ENCODE measurements at places on chromosomes 4 and X. TPM values are rescaled to one million over a fixed set of nuclear protein-coding genes. Genes with fewer than 3 reads are reported as not detected.

DNA sequence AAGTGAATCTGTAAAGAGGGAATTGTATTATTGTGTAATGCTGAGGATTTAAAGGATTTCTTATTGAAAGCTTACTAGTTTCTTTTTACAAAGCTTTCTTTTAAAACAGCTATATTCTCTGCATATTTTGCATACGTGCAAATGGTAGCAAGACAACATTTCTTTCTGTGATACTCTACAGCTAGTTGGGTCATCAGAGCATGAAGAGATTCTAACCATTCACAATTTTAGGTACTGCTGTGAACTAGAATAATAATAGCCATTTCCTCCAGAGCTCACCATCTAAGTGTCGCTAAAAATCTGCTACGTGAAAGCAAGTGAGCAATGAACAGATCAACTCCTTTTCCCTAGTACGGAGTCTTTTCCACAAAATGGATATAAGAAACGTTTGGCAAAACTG lies 37.3 kb downstream of the ARHGAP6 start:
- no peak for DNase-seq

DNA sequence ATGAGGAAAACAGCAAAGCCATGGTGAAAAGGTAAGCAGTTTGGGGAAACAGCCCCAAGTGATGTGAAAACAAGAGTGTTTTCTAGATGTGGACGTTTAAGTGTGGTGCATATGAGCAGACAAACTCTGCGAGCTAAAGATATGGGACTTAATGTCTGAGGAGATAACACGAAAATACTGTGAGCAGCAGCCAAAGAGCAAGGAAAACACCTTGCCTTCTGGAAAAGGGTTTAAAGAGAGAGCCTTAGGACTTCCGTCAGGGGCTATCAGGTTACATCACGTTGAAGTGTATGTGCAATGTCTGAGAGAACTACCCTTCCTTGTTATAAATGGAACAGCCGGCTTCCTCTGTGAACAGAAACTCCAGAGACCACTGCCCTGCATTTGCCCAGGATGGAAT lies 54.2 kb downstream of the LEF1 start:
- DNase-seq = no peak

The RADX gene
- 7.3 TPM for total RNA-seq

The IDS gene
- total RNA-seq = 44.3 TPM

- DNase-seq = no peak
Measured at GRCh38 chr4:82320351-82320750, 53.4 kb downstream of the HNRNPD start.

The CCSER1 gene
- total RNA-seq = 88.0 TPM

- DNase-seq = no peak
Measured at GRCh38 chrX:132413459-132413858, 75.4 kb downstream of the MBNL3 start.

- DNase-seq = no peak
Measured at GRCh38 chr4:123449780-123450179, 53.2 kb downstream of the SPRY1 start.

The TMPRSS11A gene
- not detected for total RNA-seq

- DNase-seq = no peak
Measured at GRCh38 chr4:29278585-29278984, 1441.6 kb upstream of the PCDH7 start.

- DNase-seq = no peak
Measured at GRCh38 chr4:1866189-1866661, 5.0 kb upstream of the NSD2 start.

GRCh38 chr4:69322055-69322454 lies 41.8 kb downstream of the UGT2B28 start:
- no peak for DNase-seq

GRCh38 chr4:56313132-56313531 lies 74.2 kb downstream of the AASDH start:
- no peak for DNase-seq

The HTRA3 gene
- total RNA-seq = 49.2 TPM

The PHF8 gene
- 20.1 TPM for total RNA-seq

The ENPEP gene
- 45.6 TPM for total RNA-seq

DNA sequence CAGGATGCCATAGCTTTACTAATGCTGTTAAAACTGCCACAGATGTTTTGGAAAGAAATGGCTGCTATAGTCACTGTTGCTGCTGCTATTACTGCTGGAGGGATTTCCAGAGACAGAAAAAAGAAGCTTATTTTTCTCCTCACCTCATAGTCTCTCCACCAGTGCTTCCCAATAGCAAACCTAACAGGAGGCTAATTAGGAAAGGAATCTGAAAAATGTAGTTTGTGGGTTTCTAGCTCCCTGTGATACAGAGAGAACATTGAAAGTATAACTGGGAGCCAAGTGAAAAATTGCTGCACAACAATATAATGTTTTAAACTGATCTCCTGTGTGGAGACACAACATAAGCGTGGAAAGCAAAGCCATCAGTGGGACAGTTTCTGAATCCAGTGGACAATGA lies 8.6 kb upstream of the TSPAN7 start:
- DNase-seq = no peak

The VCX3B gene
- not detected for total RNA-seq

GRCh38 chrX:10208281-10208856 lies 51.6 kb downstream of the CLCN4 start:
- DNase-seq = no peak

- DNase-seq = no peak
Measured at GRCh38 chr4:150242820-150243458, 164.7 kb downstream of the DCLK2 start.

The LRAT gene
- total RNA-seq = 0.58 TPM

The ADGRL3 gene
- 70.1 TPM for total RNA-seq

The ARHGEF6 gene
- 28.5 TPM for total RNA-seq

GRCh38 chr4:18247189-18247588 lies 225.6 kb upstream of the LCORL start:
- DNase-seq = no peak

DNA sequence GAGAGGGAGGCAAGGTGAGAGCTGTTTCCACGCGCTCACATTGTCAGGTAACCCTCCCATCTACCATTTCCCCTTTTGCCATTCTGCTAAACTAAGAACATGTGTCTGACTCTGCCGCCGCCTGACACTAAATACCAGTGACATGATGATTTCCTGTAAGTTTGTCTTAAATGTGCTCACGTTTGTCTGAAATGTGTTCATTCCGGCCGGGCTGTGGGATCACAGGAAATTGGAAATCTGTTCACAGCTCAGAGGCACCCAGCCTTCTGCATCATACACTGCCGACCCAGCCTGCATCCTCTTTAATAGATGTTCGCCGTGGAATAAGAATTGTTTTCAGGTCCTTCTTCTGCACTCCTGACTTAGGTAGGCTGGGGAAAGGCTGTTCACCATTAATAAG lies 336.2 kb upstream of the PPARGC1A start:
- no peak for DNase-seq

- DNase-seq = no peak
Measured at GRCh38 chr4:102640669-102641068, 120.1 kb downstream of the MANBA start.

Measured in urinary bladder (tissue), 4 donors.